ENCODE measurements at places on chromosomes 5 and 9.

- DNase-seq: no peak
These were observed 6.2 kb downstream of the OBP2B start for GRCh38 chr9:133202688-133203453.

DNA sequence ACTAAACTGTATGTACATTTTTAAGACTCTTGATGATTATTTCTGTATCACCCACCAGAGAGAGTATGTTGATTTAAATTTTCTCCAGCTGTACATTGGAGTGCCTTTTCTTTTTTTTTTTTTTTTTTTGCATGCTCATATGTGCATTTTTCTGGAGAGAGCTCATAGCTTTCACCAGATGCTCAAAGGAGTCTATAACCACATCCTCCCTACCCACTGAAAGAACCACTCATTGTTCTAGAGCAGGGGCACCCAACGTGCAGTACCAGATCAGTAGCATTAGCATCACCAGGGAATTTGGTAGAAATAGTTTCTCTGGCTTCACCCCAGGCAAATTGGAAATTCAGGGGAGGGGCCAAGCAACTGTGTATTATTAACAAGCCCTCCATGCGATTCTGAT is 53.9 kb upstream of the TMEM171 start:
- no peak for DNase-seq

DNA sequence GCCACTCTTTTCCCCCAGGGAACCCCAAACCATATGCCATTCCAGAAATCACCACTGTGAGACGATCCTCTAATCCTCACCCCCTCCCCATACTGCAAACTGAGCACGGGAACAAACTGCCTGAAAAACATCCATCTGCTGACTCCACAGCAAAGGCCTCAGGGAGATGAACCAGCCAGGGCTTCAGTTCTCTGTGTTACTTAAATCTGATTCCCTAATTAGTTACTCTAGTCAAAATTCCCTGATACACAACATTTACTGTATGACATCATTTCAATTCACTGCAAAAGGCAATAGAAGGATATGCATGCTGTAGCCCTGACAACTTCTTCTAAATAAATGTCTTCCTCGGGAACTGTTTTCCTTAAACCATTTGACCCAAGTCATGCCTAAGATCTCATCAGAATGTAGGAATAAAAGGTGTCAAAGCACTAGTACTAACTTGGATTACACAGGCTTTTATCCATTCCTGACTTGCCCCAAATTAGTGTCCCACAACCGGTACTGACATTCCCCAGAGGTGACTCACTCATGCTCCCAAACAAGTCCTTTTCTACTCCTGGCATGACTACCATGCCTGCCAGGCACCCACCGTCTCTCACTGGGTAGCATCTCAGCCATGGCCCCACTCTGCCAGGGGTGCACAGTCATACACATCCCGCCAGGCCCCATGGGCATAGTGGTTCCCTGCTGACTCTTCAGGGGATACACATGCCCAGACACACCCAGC is 35.0 kb downstream of the MTX3 start:
- no peak for DNase-seq

GRCh38 chr9:1331546-1332038 is 281.4 kb downstream of the DMRT2 start:
- DNase-seq: no peak

DNA sequence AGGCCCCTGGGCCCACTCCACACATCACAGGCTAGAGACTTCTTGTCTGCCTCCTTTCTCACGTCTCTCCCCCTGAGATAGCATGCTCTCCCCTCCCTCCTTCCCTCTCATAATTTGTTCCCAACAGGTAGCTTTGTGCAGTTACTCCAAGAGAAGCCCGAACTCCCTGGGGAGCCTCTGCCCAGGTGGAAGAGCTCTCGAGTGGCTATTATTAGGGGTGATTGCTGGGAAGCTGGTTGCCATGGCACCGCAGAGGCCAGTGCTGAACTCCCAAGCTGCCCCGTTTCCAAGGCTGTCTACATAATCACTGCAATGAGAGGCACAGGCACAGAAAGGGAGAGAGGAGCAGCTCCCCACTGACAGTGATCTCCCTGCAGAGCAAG is 104.7 kb upstream of the GPR151 start:
- DNase-seq: no peak

- DNase-seq: no peak
These were observed 84.1 kb downstream of the KIAA1958 start for GRCh38 chr9:112570671-112571167.

- DNase-seq: no peak
These were observed 693.6 kb downstream of the TLE1 start for GRCh38 chr9:80995759-80996158.

DNA sequence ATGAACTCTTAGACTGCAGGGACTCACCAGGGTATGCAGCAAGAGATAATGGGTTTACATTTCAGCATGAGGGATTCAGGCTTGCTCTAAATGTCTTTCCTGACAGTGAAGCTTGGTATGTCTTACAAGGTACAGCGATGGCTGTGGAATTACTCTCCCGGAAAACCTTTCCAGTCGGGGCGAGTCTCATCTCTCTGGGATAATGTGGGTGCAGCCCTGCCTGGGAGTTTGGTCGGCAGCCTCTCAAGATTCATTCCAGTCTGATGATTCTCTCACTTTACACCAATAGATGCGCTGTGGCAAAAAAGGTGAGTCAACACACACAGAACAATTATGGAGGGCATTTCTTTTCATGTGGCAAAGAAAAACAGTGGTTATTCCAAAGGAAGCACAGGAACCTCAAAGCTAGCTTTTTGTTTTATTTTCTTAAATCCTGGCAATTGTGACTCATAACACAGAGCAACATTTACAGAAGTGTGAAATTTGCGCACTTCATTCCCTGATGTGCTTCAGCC is 190.3 kb downstream of the DCP2 start:
- no peak for DNase-seq

GRCh38 chr5:90545511-90545910 is 13.1 kb upstream of the ADGRV1 start:
- no peak for DNase-seq

- DNase-seq: no peak
These were observed 101.6 kb upstream of the PCA3 start for GRCh38 chr9:76662476-76663281.

- DNase-seq: no peak
These were observed 183.3 kb upstream of the PCSK5 start for GRCh38 chr9:75707191-75707590.

- no peak for DNase-seq
These were observed 97.3 kb upstream of the SPATA31C2 start for GRCh38 chr9:88235615-88236014.

DNA sequence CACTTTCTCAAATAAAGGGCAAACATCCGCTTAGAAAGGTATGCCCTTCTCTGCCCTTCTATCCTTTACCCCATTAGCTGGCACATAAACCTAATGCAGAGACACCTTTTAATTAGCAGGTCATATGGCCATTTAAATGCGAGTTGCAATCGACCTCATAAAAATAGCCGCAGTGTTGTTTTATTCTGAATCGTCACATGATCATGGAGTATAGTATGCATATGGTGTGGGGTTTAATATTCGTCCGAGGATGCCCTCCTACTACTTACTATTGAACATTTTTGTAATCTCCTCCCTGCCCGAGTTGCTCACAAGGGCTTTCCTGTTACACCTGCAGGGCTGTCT is 72.0 kb downstream of the PIK3R1 start:
- DNase-seq: no peak
